ENCODE measurements at places on chromosomes 11 and 22.

DNA sequence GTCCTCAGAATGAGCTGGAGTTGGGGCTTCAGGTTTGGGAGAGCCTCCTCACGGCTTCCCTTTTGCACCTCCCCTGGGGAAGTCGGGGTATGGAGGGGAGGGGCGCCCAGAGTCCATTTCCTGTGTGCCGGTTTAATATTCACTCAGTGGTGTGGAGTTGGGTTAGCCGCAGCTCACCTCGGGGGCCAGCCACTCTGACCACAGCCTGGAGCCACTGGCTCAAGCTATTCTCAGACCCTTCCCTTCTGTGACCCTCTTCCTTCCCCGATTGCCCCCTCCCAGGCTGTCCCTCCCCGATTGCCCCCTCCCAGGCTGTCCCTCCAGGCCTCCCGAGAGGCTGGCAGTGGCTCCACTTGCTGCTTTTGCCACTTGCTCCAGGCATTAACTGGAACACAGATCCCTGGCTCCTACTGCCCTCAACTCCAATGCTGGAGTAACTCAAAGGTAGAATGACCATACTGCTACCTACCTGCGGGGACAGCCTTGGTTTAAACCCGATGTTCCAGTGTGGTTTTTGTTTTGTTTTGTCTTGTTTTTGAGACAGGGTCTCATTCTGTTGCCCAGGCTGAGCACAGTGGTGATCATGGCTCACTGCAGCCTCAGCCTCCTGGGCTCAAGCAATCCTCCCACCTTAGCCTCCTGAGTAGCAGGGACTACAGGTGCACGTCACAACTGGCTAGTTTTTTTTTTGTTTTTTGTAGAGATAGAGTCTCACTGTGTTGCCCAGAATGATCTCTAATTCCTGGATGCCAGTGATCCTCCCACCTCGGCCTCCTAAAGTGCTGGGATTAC lies 29.3 kb downstream of the RPUSD4 start:
- no peak for DNase-seq

- DNase-seq = no peak
These were observed 19.9 kb downstream of the TRAF6 start for GRCh38 chr11:36490026-36490806.

- no peak for DNase-seq
These were observed 29.3 kb downstream of the SERPINH1 start for GRCh38 chr11:75591371-75591770.

- DNase-seq = no peak
These were observed 3.7 kb upstream of the DPF2 start for GRCh38 chr11:65329944-65330403.

- DNase-seq = no peak
These were observed 14.6 kb upstream of the MIAT start for GRCh38 chr22:26642465-26643417.

- DNase-seq = no peak
These were observed 19.5 kb upstream of the SLC22A12 start for GRCh38 chr11:64571410-64572091.

DNA sequence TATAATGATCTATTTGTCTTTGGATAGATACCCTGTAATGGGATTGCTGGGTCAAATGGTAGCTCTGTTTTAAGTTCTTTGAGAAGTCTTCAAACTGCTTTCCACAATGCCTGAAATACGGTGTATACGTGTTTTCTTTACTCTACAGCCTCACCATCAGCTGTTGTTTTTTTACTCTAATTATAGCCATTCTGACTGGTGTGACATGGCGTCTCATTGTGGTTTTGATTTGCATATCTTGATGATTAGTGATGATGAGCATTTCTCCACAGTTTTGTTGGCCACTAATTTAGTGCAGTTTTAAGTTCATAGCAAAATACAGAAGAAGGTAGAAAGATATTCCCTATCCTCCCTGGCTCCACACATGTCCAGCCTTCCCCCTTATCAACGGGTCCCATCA lies 26.3 kb upstream of the VPREB1 start:
- DNase-seq = no peak

DNA sequence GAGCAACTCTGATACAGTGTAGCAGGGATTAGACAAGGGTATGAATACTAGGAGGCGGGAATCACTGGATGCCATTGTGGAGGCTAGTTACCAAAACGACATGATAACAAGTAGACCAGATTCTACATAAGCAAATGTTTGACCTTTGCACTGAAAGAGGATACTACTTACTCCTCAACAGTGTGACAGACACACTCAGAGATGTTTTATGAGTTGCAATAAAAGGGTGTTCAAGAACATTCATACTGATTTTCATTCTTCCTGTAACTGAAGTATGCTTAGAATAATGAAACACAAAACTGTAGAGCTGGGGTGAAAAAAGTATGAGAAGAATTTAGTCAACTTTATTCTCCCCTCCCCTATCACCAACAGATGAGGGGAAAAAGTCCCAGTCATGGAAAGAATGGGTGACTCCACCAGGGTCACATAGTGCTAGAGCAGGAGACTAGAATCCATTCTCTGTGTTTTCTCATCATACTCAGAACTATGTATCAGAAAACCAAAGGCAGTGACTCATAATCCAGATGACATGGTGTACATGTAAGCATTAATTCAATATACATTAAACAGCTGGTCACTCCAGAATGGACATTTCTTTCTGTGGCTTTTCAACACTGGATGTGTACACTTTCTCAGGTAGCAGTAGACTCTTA lies 32.8 kb downstream of the ARHGAP20 start:
- no peak for DNase-seq

DNA sequence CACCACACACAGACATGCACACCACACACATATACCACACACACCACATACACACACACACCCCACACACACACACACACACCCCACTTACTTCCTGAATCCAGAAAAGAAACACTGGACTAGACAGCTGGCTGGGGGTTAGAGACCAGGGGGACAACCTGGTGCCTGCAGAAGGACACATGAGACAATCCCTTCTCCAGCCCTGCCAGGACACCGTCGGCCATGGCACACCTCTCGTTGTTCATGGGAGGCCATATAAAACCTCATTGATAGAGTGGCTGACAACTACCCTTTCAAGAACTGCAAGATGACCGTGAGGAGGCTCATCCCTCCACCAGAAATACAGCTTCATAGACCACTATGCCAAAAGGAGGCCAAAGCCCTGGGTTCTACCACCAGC lies 54.3 kb downstream of the IGSF9B start:
- no peak for DNase-seq

GRCh38 chr11:20351136-20351535 lies 12.4 kb upstream of the HTATIP2 start:
- DNase-seq = no peak

DNA sequence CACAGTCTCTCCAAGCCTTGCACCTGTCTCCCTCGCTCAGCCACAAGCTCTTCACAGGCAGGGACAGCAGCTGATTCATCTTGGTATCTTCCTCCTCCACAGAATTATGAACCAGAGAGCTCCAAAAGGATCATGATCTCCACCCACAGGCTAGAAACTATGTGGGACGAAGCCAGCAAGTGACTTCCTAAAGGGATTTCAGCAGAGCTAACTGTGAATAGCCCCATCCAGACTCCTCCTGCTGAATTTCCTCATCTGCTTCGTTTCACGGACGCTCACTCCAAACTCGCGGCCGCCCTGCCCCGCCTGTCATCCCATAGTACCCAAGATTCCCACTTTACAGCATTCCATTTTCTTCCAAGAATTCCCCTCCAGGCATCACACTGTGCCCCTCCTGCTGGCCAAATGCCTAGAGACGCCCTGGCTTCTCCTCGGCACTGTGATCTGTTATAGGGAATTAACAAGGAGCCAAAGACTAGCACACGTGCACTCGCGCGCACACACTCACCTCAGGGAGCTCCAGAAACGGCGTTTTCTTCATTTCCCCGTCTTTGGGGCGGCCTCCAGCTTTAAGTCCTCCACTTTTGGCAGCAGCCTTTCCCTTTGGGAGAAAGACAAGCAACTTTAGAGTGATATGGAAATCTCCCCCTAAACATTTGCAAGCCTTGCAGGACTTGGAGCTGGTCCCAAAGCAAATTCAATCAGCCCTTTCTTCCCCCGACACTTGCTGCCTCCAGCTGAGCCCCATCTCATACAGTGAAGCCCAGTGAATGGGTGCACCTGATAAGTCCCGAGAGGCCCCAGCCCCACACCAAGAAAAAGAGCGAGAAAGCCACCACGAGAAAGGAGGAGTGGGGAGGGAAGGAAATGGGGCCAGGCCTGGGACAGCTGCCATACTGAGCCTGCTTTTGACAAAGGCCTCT lies 35.5 kb downstream of the SPATA19 start:
- DNase-seq = no peak

DNA sequence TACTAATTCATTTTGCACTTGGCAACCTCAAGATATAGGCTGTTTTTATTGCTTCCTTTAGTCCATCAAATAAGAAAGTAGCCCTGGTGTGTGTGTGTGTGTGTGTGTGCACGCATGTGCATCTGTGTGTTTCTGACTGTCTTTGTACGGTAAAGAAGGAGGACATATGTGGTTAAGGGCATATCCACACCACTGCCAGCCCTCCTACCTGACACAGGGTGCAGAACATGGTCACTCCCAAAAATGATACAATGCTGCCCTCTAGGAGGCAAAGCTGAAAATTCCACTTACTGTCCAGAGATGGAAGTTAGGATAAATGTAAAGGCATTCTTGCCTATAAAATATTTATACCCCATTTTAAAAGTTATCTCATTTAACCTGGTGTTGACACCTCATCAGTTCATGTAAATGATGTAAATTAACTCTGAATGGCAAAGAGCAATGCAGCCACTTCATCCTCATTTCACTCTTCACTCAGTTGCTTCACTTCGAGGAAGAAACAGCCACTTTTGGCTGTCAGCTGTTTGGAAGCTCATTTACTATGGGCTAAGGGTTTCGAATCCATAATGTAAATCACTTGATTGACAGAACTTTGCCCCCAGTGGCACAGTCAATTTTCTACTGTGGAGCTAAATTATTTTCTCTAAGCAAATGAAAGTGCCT lies 83.1 kb upstream of the MTNR1B start:
- DNase-seq = no peak

DNA sequence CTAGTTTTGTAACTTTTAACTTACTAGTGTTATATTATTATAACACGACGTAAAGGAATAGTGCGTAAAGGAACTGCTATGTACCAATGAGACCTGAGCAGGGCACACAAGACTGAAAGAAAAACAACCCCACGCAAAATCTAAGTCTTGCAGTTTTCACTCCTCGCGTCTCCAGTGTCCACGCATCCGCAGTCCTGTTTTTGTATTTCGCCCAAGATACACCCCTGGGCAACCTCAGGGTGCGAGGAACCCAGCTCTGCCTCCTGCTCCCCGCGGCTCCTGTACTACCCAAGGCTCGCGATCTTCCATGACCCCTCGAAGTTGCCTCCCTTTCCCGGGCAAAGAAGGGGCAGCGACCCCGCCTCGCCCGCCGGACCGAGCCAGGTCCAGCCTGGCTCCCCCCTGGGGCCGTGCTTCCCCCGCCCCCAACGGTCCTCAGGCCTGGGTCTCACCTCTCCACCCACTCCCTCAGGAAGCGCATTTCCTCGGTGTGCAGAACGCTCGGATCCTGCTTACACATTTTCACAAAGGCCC lies 393 bp downstream of the ST13 start:
- no peak for DNase-seq

DNA sequence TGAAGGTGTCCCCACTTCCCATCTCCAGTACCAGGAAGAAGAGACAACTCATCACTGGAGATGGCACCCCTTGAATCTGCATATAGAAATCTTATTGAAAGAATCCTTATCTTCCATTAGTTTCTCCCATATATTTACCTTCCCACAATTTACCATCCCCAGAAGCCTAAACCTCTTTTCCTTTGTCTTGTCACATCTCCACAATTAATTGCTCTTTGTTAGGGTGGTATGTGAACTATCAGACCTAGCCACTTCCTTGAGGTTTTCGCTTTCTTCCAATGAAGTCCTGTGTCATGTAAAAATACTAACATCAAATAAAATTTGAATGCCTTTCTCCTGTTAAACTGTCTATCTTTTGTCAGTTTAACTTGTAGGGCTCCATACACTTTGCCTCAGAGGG lies 37.9 kb downstream of the FAM227A start:
- no peak for DNase-seq

GRCh38 chr11:35063488-35063931 lies 75.5 kb upstream of the CD44 start:
- DNase-seq = no peak

DNA sequence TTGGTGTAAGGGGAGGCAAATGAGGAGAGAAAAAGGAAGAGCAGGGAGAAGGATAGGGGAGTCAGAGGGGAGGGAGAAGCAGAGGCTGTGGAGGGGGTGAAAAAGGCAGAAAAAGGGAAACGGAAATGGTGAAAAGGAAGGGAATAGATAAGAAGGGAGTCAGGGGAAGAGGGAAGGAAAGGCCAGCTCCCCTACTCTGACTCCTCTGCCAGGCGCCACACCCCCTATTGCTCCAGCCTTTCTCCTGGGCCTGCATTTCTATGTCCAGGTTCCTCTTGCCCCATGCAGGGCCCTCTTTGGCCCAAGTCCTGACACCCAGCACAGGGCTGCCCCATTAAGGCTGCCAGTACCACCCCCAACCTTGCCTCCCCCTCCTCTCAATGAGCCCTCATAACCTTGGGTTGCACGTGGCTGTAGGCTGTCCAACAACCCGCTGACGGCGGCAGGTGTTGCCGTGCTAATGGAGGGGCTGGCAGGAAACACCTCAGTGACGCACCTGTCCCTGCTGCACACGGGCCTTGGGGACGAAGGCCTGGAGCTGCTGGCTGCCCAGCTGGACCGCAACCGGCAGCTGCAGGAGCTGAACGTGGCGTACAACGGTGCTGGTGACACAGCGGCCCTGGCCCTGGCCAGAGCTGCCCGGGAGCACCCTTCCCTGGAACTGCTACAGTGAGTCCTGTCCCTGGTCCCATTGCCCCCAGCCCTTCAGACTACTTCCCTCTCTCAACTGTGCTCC lies 3.4 kb upstream of the NHERF4 start:
- no peak for DNase-seq

DNA sequence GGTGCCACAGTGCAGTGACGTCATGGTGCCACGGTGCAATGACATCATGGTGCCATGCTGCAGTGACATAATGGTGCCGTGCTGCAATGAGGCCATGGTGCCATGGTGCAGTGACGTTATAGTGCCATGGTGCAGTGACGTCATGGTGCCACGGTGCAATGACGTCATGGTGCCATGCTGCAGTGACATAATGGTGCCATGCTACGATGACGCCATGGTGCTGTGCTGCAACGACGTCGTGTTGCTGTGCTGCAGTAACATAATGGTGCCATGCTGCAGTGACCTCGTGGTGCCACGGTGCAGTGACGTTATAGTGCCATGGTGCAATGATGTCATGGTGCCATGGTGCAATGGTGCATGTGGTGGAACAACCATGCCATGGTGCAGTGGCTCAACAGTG lies 45.3 kb downstream of the DHCR7 start:
- no peak for DNase-seq

DNA sequence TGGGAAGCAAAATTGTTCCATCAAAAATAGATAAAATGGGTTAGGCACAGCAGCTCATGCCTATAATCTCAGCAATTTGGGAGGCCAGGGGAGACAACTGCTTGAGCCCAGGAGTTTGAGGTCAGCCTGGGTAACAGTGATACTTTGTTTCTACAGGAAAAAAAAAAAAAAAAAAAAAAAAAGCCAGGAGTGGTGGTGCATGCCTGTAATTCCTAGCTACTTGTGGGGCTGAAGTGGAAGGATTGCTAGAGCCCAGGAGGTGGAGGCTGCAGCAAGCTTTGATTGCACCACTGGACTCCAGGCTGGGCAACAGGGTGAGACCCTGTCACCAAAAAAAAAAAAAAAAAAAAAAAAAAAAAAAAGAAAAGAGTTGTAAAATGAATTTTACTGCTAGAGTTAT lies 49.6 kb downstream of the KIF18A start:
- DNase-seq = no peak

- no peak for DNase-seq
These were observed 796 bp upstream of the SF3B2 start for GRCh38 chr11:66051371-66051765.
